ENCODE measurements at places on chromosomes 13 and 19.
A peak's percentile ranks its signal among the peaks of the same experiment; 100 is the strongest.

DNA sequence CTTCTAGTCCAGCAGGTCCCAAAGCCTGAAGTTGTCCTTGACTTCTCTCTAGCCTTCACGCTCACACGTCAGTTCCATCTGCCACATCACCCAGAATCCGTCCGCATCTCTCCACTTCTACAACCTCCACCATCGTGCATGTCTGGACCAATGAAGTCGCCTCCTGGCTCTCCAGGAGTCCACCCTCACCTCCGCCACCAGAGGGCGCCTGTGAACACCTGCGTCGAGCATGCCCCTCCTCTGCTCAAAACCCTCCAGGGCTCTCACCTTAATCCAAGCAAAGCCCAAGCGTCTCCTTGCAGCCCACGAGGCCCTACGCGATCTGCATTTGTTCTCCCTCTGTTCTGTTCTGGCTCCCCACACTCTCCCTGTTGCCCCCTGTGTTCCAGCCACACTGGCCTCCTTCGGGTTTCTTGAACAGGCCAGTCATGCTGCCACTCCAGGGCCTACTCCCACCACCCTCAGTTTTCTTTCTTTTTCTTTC, 3.7 kb downstream of the USHBP1 start:
- DNase-seq, result peak; percentile 74

DNA sequence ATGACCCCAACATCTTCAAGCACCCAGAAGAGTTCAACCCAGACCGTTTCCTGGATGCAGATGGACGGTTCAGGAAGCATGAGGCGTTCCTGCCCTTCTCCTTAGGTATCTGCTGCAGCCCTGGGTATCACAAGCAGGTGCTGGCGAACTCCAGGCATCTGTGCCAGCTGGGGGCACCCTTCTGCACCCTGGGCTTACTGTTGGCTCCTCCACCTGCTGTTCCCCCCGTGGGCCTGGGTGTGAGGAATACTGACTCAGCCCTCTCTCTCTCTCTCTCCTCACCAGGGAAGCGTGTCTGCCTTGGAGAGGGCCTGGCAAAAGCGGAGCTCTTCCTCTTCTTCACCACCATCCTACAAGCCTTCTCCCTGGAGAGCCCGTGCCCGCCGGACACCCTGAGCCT, 13.0 kb downstream of the CYP2S1 start:
- no peak for DNase-seq

GRCh38 chr13:29131881-29132668, 311.9 kb downstream of the MTUS2 start:
- no peak for DNase-seq

GRCh38 chr19:47313754-47314295, 4.2 kb downstream of the C5AR1 start:
- DNase-seq, result no peak

GRCh38 chr13:68428292-68428691, 1198.2 kb upstream of the PCDH9 start:
- peak; percentile 1 for DNase-seq

- no peak for DNase-seq
These were observed 109.1 kb downstream of the NALCN start for GRCh38 chr13:101307181-101307701.

- DNase-seq, result no peak
These were observed 8.3 kb downstream of the LCP1 start for GRCh38 chr13:46173656-46174055.

- DNase-seq, result no peak
These were observed 22.3 kb downstream of the FAM216B start for GRCh38 chr13:42803563-42804204.

DNA sequence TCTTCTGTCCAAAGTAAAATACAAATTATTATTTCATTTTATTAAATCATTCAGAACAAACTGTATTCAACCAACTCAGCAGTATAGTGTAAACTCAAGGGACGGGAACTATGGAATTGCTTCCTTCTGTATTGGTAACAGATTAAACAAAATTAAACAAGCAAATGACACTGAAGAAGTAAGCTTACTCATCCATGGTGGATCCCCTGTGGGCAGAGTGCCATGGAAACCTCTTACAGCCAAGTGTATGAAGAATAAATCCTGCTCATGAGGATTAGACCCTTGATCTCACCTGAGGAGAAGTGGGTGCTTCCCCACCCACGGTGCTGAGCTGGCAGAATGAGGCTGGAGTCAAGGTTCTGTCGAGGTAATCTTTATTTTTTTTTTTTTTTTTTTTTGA, 18.0 kb upstream of the RFXAP start:
- DNase-seq, result no peak

- DNase-seq, result no peak
These were observed 2.4 kb downstream of the SIGLECL1 start for GRCh38 chr19:51253088-51253806.

DNA sequence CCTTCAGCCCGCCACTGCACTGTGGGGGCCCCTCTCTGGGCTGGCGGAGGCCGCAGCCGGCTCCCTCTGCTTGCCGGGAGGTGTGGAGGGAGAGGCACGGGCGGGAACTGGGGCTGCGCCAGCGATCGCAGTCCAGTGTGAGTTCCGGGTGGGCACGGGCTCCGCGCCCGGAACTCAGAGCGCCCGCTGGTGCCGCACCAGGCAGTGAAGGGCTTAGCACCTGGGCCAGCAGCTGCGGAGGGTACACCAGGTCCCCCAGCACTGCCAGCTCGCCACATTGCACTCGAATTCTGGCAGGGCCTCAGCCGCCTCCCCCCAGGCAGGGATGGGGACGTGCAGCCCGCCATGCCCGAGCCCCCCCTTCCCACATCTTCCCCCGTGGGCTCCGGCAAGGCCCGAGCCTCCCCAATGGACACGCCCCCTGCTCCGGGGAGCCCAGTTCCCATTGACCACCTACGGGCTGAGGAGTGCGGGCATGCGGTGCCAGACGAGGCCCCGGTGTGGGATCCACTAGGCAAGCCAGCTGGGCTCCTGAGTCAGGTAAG, 135.9 kb upstream of the RFC3 start:
- DNase-seq, result no peak

DNA sequence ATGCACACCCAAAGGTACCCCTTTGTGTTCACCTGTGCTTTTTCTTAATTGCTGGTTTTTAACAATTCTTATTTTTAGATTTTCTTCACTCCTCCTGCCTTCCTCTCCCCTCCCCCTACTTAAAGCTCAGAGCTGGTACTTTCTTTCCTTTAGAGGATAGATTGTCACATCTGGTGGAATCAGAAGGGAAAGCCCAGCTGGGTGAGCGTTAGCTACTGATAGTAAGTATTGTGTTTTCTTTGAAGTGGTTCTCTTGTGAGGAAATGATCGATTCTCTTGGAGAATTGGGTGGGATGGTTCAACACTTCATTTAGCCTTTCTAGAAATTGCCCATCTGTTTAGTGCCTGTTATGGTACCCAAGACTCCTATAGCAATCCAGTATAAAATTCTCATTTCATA, 84.8 kb downstream of the FLT1 start:
- DNase-seq, result no peak

DNA sequence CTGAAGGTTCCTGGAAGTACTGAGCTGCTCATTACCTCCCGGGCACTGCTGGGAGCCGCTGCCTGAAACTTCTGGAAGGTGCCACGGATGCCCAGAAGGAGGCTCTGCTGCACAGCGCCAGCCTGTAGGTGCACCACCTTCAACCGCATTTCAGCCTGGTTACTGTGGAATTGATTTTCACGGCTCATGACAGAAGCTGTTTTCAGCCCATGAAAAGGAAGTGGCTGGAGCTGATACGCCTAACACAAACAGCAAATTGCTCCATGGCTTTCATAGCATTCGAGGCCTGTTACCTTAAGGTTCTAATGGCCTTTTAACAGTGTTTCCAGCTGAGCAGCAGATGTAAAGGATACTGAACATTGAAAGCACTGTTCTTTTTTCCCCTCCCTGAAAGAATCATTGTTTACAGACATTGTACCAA, 22.0 kb downstream of the GPC6 start:
- DNase-seq, result no peak

GRCh38 chr19:49106648-49107135, 7.5 kb upstream of the LIN7B start:
- peak; percentile 47 for DNase-seq

- no peak for DNase-seq
These were observed 2.1 kb downstream of the CSNK1G2 start for GRCh38 chr19:1942934-1943555.

DNA sequence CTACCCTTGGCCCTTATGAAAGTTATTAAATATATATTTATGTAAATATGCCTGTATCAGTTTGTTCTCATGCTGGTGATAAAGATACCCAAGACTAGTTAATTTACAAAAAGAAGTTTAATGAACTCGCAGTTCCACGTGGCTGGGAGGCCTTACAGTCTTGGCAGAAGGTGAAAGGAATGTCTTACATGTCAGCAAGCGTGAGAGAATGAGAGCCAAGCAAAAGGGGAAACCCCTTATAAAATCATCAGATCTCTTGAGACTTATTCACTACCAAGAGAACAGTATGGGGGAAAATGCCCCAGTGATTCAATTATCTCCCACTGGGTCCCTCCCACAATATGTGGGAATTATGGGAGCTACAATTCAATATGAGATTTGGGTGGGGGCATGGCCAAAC, 506.0 kb upstream of the ATXN8OS start:
- DNase-seq, result no peak

- no peak for DNase-seq
These were observed 45.7 kb upstream of the ZNF730 start for GRCh38 chr19:23071147-23071511.

- DNase-seq, result no peak
These were observed 29.7 kb upstream of the FXYD3 start for GRCh38 chr19:35085947-35086346.

DNA sequence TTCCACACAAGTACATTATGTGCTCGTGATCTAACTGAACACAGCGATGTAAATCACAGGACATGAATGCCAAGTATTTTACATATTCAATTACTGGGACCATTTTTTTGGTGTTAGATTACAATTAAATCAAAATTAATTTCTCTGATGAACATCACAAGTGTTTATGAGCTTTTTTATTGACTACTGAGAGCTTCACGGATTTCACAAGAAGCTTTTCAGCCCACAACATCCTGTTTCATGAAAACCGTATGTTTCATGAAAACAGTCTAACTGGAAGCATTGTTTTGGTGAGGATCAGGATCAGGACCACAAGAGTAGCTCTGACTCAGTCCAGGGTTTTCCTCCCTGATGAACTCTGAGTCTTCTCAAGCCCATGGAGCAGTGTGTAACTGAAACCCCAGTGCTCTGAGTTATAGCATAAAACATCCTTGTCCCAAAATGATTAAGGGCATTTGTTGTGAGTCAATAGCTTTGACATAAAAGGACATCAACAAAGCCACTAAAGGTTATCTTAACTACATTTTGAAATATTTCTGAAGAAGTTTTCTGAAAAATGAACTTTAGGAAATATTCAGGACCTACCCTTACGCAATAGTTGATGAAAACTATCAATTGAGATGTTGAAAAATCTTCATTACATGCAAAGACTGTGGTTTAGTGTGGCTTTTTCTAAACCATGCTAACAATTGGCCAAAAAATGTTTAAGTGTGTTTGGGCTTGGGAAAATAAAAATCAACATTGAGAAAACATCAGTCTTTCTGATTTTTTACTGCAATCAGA, 49.3 kb downstream of the UFM1 start:
- DNase-seq, result no peak

DNA sequence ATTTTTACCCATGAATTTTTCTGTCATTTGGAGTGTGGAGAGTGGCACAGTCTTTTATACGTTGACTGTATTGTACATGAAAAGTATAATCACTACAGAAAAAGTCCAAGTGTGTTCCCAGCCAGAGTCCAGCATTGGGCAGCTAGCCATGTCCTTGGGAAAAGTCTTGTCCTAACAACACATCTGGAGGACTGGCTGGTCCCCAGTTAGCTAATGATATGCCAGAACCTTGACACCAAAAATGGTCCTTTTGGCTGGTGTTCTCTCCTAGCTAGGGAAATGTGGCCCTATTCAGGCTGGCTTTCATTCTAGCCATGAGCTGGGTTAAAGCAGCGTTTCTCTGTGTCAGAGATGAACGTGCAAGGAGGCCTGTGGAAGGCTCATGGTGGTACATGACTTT, 98.9 kb downstream of the ESD start:
- DNase-seq, result no peak

DNA sequence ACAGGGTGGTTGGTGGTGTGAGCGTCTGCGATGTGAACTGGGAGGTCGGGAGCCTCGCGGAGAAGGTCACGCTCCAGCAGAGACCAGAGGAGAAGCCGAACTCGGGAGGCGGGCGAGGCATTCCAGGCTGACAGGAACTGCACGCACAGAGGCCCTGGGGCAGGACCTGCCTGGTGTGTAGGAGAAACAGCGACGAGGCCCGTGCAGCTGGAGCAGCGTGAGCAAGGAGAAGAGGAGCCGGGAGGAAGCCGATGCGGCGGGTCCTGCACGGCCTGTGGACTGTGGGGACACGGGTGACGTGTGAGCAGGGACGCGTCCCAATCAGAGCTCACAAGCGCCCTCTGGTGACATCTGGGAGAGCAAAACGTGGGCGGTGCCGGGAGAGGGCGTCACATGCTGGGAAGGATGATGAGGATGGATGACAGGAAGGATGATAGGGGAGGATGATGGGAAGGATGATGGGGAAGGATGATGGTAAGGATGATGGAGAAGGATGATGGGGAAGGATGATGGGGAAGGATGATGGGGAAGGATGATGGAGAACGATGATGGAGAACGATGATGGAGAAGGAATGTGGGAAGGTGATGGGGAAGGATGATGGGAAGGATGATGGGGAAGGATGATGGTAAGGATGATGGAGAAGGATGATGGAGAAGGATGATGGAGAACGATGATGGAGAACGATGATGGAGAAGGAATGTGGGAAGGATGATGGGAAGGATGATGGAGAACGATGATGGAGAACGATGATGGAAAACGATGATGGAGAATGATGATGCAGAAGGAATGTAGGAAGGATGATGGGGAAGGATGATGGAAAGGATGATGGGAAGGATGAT, 16.1 kb upstream of the MADCAM1 start:
- no peak for DNase-seq

GRCh38 chr19:21940684-21941083, 70.1 kb downstream of the ZNF208 start:
- no peak for DNase-seq

GRCh38 chr19:5590151-5590864, 22.6 kb upstream of the TINCR start:
- DNase-seq, result no peak

DNA sequence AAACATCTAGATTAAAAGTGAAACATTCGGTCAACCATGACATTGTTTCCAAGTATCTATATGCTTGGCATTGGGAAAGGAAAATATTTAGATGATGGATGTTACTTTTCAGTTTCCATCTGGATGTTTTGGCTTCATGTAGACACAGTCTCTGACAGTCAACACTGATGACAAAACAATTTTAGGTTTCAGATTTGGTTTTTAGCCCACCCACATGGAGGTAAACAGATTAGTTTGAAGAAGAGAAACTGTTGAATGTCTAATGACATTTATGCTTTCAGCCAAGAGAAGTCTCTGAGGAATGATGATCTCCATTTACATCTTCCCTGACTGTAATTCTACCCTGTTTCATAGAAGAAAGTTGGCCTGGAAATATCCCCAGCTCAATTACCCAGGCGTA, 379.1 kb downstream of the SLITRK6 start:
- DNase-seq, result no peak

- no peak for DNase-seq
These were observed 470.6 kb upstream of the TSHZ3 start for GRCh38 chr19:31819837-31820236.

GRCh38 chr13:39566216-39566869, 36.6 kb downstream of the LHFPL6 start:
- no peak for DNase-seq

- DNase-seq, result no peak
These were observed 117.7 kb upstream of the ABCC4 start for GRCh38 chr13:95418946-95419345.

- no peak for DNase-seq
These were observed 171.8 kb upstream of the UBL3 start for GRCh38 chr13:30022256-30022655.

Measured in urothelium cell line (cell line).